ENCODE measurements at places on chromosomes 2 and 18. TPM values are rescaled to one million over a fixed set of nuclear protein-coding genes. Genes with fewer than 3 reads are reported as not detected.

DNA sequence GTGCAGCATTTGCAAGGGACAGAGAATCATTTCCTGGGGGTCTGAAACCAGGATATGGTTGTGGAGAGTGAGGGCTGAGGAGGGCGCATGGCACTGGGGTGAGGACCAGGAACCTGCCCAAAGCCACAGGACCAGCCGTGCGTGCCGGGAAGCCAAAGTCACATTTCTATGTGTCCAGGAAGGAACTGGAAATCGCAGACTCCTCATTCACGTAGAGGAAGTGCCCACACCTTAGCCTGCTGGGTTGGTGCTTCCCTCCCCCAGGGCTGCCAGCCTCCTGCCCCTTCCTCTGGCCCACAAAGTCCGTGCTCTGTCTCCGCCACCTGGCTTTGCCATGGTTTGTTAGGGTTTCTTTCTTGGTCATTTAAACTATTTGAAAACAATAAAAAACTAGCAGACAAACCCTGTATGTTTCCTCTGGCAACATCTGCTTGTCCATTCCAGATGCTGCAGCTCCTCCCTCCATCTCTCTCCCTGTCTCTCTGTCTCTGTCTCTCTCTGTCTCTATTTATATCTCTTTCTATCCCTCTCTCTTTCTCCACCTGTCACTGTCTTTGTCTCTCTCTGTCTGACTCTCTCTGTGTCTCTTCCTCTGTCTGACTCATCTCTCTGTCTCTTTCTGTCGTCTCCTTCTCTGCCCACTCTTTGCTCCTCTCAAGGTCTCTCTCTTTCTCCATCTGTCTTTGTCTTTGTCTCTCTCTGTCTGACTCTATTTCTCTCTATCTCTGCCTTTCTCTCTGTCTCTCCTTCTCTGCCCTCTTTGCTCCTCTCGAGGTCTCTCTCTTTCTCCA is 163.2 kb upstream of the TPO start:
- DNase-seq = no peak

DNA sequence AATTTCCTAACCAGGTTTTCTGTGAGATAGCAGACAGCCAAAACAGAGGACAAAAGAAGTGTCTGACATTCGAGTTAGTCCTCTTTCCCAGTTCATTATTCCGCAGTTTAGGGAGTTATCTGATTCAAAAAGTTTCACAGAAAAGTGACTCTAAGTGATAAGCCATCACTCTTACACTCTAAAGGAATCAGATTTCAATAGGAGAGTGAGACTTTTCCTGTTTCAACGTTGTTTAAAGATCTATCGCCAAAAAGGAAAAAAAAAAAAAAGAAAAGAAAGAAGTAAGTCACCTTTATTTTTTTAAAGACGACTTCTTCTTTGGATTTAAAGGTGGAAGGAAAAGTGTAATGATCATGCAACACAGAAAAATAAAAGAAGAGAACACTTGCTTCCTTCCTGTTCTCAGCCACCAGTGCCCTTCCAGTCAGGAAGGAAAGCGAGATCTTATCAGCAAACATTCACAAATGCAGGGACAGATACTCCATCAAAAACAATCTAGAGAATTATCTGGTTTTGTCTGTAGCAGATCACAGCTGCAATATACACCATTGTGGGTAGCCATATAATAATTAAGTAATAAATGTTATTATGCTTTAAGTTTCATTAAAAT is 49.8 kb downstream of the TFPI start:
- DNase-seq = no peak

GRCh38 chr2:176677746-176678265 is 408.6 kb downstream of the MTX2 start:
- DNase-seq = no peak

DNA sequence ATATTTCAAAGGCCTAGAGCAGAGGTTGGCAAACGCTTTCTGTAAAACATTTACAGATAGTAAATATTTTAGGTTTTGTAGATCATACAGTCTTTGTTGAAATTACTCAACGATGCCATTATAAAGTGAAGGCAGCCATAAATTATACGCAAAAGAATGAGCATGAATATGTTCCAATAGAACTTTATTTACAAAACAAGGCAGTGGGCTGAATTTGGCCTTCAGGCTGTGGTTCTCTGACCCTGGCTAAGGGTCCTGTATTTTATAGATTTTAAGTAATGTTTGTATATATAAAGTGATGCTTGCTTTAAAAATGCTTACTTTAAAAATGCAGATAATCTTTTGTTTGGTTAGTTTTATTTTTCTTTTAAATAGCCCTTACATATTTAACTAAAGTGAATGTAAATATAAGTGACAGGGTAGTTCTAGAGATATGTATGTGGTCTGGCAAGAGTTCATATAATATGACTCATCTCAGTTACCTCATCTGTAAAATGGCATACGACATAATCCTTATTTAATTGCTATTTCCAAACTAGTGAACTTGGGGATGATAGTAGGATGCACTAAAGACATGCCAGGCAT is 51.7 kb upstream of the ATP5MC3 start:
- DNase-seq = no peak

- DNase-seq = no peak
These were observed 331.7 kb downstream of the MEIS1 start for GRCh38 chr2:66766582-66766981.

Gene RAB17
- 0.18 TPM for total RNA-seq

Gene GCG
- total RNA-seq = not detected

Data from activated CD4-positive, alpha-beta T cell treated with anti-CD3 and anti-CD28 coated beads for 36 hours (primary cell).